ENCODE measurements at places on chromosomes 11 and 22.

DNA sequence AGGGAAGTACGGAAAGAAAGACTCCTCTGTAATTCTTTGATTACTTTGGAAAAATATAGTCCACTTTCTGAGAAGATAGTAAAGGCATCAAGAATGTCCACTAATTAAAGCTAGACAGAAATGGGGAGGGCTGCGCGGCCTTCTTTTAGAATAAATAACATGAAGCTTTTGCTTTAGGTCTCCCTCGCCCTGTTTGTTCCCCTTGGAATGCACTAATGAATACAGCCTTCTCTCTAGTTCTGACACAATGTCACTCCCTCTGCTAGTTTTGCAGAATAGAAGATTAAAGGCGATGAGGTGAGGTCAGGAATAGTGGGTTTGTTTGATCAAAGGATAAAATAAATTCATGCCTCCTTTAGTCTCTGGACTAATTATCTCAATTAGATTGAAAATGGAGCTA, 543.9 kb downstream of the OPCML start:
- no peak for DNase-seq

- DNase-seq, result peak; percentile 62
Measured at GRCh38 chr22:46129390-46130041, 20.8 kb upstream of the PPARA start.

- no peak for DNase-seq
Measured at GRCh38 chr22:20635227-20635591, 127.8 kb downstream of the MED15 start.

GRCh38 chr11:128796270-128796669, 70.8 kb downstream of the KCNJ1 start:
- peak; percentile 30 for DNase-seq

DNA sequence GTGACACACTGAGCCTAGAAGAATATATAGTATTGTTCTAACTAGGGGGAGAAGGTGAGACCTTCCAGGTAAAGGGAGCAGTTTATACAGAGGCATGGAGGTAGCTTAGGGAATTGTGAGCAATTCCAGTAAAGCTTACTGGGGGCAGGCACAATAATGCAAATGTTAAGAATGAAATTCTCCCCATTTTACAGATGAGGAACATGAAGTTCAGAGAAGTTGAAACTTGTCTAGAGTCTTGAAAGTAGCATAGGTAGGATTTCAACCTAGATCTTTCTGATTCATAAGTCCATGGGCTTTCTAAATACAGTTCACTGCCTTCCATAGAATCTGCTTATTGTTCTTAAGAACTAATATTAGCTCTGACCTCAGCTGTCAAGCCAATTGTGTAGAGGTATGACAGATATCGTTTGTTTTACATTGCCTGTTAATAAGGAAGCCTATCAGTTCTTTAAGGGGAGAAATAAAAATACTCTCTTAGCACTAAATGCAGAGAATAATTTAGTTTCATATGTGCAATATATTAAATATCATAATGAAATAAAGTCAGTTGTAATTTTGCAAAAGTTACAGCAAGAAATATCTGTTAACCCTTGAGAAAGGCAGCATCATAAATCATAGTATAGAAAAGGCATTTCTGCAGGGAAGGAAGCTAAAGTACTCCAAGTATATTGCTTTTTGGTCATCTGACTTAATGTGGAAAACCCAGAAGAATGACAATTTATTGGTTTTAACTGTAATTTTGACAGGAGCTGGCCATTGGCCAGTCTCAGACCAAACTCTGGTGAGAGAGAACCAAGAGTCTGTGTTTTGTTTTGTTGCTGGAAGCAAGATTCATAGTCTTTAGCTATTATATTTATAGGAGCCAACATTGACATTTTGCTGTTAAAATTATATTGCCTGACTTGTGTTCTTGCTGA, 181.8 kb downstream of the UVRAG start:
- DNase-seq, result no peak

- no peak for DNase-seq
Measured at GRCh38 chr11:78390809-78391208, 26.8 kb downstream of the GAB2 start.

Data from GM18507 (cell line).